GF-D8 (cell line): ENCODE measurements at places on chromosomes 1 and 21.

DNA sequence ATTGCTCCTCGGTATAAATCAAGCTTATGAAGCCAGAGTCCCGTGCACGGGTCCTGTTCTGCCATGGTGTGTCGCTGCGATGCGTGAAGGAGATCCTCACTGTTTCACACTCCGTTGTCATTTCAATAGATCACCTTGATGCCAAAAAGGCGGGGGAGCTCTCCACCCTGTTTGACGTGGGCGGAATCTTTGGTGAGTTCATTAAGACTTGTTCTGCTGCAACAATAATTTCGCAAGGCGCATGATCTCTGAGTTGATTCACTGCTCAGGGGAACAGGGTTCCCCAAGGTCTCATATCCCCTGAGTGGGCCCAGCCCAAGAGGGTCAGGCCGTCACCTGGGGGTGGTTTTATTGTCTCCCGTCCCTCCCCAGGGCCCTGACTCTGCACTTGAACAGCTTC is 50.0 kb downstream of the SLC37A1 start:
- no peak for DNase-seq

- DNase-seq: no peak
These were observed 14.8 kb upstream of the ZNF669 start for GRCh38 chr1:247118946-247119446.

GRCh38 chr1:201501812-201502510 is 5.0 kb downstream of the CSRP1 start:
- DNase-seq: no peak

DNA sequence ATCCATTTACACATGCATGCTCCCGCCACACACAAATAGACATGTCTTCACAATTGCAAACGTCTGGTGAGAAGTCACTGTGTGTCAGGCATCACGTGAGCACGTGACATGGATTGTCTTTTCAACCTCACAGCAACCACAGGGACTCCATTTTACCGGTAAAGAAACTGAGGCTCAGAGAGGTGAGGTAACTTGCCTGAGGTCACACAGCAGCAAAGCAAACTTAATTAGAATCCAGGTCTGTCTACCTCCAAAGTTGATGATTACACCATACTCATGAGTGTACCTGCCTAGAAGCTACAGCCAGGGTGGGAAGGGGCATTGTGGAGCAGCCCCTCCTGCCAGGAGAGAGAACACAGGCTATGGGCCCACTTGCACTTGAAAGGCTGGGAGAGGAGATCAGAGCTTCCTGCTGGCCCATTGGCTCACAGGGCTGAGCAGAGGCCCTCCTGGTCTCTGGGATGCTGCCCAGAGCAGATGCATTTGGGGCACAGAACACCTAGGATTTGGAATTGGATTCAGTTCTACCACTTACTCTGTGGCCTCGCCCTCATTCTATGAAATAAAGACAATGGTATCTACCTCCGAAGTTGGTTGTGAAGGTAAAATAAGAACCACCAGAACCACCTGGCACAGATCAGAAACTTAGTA is 44.4 kb upstream of the SELENON start:
- no peak for DNase-seq

- DNase-seq: no peak
These were observed 145.5 kb downstream of the TIAM1 start for GRCh38 chr21:31198575-31198974.

- no peak for DNase-seq
These were observed 5.4 kb downstream of the NECTIN4 start for GRCh38 chr1:161083748-161084596.

DNA sequence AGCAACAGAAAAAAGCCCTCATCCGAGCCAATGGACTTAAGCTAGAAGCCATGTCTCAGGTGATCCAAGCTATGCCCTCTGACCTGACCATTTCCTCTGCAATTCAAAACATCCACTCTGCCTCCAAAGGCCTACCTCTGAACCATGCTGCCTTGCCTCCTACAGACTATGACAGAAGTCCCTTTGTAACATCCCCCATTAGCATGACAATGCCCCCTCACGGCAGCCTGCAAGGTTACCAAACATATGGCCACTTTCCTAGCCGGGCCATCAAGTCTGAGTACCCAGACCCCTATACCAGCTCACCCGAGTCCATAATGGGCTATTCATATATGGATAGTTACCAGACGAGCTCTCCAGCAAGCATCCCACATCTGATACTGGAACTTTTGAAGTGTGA is 20.7 kb downstream of the NR5A2 start:
- DNase-seq: no peak

DNA sequence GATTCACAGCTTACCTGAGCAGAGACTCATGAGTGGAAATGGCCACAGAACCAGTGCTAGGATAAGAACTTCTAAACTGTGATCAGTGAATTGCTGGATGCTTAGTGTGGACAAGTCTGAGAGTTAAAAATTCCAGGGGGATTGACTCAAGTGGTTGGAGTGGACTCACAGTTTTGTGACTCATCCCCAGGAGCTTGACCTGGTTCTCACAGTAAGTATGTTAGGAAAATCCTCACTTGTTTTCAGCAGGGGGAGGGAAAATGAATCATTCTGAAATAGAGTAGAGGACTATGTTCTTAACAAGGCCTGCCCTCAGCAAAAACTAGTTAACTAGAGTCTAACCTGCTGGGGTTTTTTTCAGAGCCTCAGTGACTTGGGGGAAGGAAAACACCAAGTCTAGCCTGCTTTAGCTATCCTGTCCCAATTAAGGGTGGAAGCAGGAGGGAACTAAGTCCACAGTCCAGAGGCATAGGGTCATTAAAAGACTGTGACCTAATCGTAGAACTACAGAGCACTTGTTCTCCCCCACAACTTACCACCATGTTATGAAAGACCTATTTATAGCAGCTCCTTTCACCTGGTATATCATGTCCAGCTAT is 6.1 kb upstream of the CDC73 start:
- no peak for DNase-seq

GRCh38 chr1:182059936-182060335 is 1.6 kb downstream of the ZNF648 start:
- DNase-seq: no peak

DNA sequence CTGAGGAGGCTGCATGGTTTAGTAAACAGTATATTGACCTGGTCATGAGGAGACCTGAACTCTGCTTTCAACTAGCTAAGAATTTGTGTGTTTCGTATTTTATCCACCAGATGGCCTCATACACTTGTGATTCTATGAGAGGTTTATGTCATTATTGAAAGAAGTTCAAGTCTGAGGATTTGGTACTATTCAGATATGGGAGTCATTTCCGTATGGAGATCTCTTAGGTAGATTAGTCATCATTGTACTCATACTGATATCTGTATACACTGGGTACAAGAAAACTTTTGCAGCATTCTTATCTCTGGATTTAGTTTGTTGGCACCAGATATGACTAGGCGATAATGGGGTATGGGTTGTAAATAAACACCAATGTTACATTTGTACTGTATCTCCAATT is 26.6 kb downstream of the ATF6 start:
- DNase-seq: peak; percentile 19

- no peak for DNase-seq
These were observed 197.3 kb upstream of the COA6 start for GRCh38 chr1:234176000-234176399.

- DNase-seq: no peak
These were observed 6.4 kb upstream of the KANK4 start for GRCh38 chr1:62325681-62326080.

DNA sequence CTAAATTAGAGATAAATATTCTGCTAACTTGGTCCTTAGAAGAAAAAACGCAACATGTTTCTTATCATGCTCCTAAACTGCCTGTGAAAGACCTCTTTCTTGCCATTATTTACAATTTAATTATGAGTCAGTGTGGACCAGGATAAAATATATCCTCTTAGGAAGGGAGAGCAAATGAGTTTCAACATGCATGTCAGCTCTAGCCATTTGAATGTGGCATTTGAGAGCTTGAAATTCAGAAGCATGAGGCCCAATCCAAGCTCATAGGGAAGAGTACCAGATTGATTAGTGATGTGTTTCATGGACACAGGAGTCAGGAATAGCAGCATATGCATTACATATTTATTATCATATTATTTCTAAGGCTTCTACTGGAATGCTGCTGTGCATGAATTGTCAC is 39.3 kb downstream of the TBX15 start:
- DNase-seq: no peak

DNA sequence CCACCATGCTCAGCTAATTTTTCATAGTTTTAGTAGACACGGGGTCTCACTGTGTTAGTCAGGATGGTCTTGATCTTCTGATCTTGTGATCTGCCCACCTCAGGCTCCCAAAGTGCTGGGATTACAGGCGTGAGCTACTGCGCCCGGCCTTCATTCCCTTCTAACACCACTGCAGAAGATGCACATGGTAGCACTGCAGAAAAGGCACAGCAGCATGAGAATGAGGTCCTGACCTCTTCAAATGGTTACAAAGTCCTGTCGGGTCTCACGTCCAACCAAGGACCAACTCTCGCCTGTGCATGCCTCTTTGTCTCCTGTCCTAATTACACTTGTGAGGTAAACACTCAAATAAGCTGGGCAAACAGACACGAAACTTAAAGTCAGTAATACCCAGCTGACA is 83.0 kb upstream of the GCLM start:
- no peak for DNase-seq

DNA sequence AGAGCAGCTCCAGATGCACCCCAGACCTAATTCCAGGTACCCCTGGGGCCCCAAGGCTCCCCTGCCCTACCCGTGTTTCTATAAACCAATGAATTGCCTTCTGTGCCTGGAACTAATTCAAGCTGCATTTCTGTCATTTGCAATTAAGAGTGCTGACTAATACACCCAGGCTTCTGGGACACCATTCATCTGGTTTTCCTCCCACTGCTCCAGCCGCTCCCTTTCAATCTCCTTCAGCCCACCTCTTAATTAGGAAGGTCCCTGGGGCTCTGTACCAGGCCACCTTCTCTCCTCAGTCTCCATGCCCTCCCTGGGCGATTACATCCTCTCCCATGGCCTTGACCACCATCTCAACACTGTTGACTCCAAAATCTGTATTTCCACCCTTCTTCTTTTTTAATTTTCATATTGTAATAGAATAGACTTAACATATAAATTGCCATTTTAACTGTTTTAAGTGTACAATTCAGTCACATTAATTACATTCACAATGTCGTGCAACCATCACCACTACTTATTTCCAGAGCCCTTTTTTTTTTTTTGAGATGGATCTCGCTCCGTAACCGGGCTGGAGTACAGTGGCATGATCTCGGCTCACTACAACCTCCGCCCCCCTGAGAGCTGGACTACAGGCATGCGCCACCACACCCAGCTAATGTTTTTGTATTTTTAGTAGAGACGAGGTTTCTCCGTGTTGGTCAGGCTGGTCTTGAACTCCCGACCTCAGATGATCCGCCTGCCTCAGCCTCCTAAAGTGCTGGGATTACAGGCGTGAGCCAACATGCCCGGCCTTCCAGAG is 9.2 kb upstream of the GJB3 start:
- DNase-seq: no peak

- no peak for DNase-seq
These were observed 58.4 kb downstream of the DYRK1A start for GRCh38 chr21:37425001-37425400.

- no peak for DNase-seq
These were observed 86.0 kb downstream of the LRRC53 start for GRCh38 chr1:74426208-74426937.

GRCh38 chr1:172279939-172280636 is 140.4 kb upstream of the C1orf105 start:
- DNase-seq: no peak

- no peak for DNase-seq
These were observed 139.8 kb downstream of the SPATA17 start for GRCh38 chr1:217770918-217771317.

- no peak for DNase-seq
These were observed 134.1 kb downstream of the GLUL start for GRCh38 chr1:182257369-182258063.

DNA sequence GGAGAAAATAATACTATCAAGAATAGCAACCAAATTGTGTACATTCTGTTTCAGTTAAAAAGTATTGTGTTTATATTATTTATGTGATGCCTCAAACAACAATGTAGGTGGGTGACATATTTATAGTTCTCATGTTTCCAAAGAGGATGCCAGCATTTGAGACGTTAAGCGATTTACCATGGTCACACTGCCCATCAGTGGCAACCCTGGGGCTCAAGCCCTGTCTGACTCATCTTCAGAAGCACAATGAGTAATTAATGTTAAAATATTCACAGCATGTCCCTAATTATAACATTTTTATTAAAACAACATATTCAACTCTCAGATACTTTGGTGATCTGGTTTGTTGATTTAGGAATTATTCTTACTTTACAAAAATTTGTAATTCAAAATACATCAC is 409.4 kb downstream of the BRINP3 start:
- no peak for DNase-seq

GRCh38 chr1:164728719-164729118 is 169.7 kb downstream of the PBX1 start:
- no peak for DNase-seq

- DNase-seq: no peak
These were observed 134.8 kb downstream of the SETD4 start for GRCh38 chr21:35925497-35925896.

- no peak for DNase-seq
These were observed 93.4 kb downstream of the PRDM16 start for GRCh38 chr1:3162322-3162882.

DNA sequence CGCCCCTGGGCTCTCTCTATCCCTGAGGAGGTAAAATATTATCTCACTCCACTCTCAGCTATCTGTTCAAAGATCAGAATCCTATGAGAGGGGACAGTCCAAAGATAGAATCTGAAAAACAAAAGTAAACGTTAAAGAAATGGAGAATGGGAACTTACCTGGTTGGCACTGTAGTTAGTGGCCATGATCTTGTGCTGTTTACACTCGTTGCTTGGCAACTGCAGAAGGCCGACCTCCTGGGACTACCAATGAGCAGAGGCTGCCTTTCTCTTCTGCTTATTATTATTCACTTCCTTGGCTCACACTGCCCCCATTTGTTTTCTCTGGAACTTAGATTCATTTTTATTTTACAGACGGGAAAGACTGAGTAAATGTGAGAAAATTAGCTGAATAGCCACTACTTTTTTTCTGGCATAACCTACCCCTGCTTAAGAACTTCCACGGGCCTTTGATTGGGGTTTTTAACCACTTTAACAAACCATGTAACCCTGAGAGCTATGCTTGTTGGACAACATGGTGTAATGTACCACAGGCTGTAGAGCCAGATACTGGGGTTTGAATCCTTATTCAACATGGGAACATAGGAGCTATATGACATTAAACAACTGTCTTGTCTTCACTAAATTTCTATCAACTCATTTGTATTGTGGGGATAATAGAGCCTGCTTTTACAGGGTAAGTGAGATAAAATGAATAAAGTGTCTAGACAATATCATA is at the start of gene CFAP126:
CFAP126 (minus strand) TSS at position 193 of the 717 bp plus-strand sequence; CDS start at position 185, 8 bp downstream.
- peak; percentile 53 for DNase-seq

DNA sequence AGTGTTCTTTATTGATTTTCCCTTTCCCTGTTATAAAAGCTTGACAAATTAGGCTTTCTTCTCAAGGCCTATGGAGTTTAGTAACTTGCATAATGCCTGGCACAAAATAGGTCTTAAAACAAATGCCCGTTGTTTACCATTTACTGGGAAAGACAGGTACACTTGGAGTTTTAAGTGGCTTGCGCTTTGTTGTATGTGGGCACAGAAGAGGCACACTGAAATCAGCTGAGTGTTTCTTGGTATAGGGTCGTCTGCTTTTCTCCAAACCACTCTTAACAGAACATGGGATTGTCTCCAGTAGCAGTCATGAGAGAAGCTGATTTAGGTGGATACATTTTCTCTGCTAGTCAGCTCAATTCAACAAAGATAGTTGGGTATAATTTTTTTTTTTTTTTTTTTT is 132.5 kb downstream of the SYT14 start:
- DNase-seq: no peak
